ENCODE measurements at places on chromosomes 11 and 22.

GRCh38 chr11:57487920-57488659, 27.4 kb downstream of the SLC43A1 start:
- no peak for DNase-seq

DNA sequence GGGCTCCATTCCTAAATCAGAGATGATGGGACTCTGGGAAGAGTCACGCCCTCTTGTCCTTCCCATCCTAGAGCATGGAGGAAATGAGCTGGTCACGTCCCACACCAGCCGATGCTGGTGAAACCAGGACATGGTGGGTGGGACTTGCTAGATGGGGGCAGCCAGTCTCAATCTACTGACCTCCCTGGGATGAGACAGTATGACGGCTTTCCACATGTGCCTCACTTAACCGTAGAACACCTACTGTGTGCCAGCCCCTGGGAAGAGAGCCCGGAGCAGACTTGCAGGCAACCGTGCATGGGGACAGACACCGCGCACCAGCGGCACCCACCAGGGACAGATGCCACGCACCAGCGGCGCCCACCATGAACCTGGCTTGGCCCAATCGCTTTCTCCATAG, 3.8 kb downstream of the OSBPL5 start:
- DNase-seq, result no peak

GRCh38 chr11:124760806-124761205, 1.3 kb downstream of the ESAM start:
- DNase-seq, result no peak

- DNase-seq, result no peak
These were observed 15.4 kb downstream of the DSCAML1 start for GRCh38 chr11:117781627-117782026.
